T-helper 1 cell (primary cell): ENCODE measurements at places on chromosomes 4 and X.

- no peak for DNase-seq
These were observed 3.5 kb downstream of the ADH6 start for GRCh38 chr4:99215521-99215920.

- no peak for DNase-seq
These were observed 6.9 kb upstream of the HDAC6 start for GRCh38 chrX:48794911-48795515.

DNA sequence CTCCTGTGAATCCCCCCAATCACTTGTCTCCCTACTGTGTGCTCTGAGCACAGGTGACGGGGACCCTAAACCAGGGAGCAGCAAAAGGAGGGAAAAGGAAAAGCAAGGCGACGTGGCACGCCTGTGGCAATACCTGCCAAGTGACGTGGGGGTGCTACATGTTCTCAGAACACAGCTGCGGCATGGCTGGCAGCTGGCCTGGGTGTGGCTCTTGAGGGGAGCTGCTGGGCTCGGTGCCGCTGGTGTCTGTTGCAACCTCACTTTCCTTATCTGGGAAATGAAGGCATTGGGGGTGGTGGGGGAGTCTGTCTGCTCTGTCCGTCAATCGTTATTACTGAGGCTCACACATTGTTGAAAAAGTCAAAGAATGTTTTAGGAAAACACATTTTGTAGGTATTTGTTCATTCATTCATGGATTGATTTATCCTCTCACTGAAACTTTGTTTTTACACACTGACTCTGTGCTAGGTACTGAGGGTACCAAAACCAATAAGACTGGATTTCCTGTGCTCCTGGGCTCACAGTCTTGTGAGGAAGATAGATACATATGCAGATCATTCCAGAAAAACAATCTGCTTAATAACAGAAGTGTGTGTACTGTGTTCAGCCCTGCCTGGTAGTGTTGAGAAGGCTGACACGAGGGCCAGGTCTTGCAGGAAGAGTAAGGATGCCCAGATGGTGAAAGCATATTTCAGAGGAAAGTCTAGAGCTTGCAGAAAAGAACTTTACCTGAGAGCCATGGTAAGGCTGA is 217.6 kb downstream of the PTTG2 start:
- DNase-seq = peak; percentile 31

DNA sequence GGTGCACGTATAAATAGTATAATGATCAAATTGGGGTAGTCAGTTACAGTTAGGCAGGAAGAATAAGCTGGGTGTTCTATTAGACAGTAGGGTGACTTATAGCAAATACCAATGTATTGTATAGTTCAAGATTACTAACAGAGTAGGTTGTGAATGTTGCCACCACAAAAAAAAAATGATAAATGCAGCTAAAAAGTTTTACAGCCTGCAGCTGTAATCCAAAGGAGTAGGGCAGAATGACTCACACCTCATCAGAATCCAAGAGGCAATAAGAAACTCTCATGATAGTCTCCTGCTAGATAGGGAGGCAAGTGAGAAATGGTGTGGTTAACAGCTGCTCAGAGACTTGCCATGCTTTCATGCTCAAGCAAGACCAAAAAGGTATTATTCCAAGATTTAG is 19.6 kb upstream of the TCEAL4 start:
- DNase-seq = no peak
